ENCODE measurements at places on chromosomes 1 and 21. TPM values are rescaled to one million over a fixed set of nuclear protein-coding genes. Genes with fewer than 3 reads are reported as not detected.

- peak; percentile 39 for DNase-seq
Observed at GRCh38 chr1:85344256-85344694, 67.8 kb upstream of the BCL10 start.

- DNase-seq = peak; percentile 89
Observed at GRCh38 chr1:36397378-36398230, at the start of gene LSM10. LSM10 (minus strand) TSS chr1:36397908; CDS start chr1:36394129, 3,779 bp downstream.

DNA sequence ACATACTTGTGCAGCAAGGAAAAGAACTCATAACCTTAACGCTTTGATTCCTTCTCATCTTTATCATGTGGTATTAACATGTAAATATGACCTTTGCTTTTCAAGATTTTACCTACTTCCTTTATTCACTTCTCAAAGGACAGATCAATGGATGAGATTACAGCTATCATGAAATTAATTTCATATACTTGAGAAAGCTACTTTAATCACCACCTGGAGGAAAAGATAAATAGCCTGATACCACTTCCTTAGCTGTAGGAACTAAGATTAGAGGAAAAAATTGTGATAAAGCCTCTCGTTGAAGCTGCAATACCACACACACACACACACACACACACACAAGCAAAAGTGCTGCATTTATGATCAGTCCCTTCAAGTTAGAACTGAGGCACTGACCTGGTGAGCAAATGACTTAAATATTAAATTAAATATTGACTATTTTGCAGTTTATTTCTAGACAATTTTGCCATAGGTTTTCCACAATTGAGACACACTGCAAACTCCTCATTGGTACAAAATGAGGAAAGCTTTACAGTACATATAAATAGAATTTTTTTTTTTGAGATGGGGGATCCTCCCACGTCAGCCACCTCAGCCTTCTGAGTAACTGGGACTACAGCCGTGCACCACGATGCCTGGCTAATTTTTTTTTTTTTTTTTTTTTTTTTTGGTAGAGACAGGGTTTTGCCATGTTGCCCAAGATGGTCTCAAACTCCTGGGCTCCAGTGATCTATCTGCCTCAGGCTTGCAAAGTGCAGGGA is 27.2 kb upstream of the DMRTB1 start:
- DNase-seq = no peak

DNA sequence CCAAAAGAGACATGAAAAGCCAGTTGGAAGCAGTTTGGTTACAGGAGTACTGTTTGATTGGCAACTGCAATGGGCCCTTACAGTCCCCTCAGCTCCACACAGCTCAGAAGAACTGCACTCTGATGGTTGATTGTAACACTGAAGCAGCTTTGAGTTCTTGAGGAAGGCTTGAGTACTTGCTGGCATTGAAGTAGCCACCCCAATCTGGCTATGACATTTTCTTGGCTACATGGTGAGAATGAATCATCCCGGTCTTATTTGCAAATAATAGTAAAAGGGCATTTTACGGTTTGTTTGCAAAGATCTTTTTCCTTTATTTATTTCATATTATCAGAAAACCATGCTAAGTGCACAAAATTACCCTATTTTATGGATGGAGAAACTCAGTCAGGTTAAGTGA is 159.7 kb upstream of the BEND5 start:
- no peak for DNase-seq

The RGSL1 gene
- total RNA-seq = not detected

DNA sequence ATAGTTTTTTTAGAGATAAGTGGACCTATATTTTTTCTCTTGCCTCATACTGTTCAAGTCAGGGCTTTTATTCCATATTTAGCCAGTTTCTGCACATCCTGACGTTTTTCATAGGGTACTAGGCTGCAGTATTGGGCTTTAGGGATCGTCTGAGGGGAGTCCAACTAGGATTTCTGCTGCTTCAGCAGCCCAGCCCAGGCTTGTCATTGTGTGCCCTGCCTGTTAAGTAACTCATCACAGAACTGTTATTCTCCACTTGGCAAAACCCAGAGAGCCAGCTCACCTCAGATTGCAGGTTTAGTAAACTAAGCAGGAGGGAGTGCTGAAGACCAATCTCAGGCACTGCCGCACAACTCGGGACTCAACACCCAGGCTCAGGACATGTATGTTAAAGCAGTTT is 2.8 kb downstream of the GALNT2 start:
- DNase-seq = no peak

The KCNA3 gene
- total RNA-seq = 0.26 TPM

The FAM177B gene
- not detected for total RNA-seq

- DNase-seq = no peak
Observed at GRCh38 chr1:230938924-230939368, 39.7 kb downstream of the TTC13 start.

GRCh38 chr1:218536296-218536986 is 191.3 kb downstream of the TGFB2 start:
- DNase-seq = no peak

The C1orf115 gene
- total RNA-seq = 34.7 TPM

DNA sequence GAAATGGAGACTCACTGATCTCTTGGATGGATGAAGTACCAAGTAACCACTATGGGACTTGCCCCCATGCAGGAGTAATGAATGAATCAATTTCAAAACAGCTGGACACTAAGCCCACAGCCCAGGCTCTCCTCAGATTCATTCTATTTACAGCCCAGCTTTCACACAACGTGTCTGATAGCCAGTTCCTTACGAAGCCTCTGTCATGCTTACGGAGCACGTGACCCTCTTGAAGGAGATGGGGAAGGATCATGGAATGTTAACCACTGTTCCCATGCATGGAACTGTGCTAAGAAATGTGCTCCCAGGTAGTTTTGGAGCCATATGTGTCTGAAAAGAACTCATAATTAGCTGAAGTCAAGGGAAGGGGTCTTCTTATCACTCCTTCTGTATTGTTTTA is 124.1 kb downstream of the KIF26B start:
- no peak for DNase-seq

- no peak for DNase-seq
Observed at GRCh38 chr1:96834986-96835385, 113.4 kb downstream of the PTBP2 start.

GRCh38 chr1:204027446-204027845 is 45.5 kb upstream of the SOX13 start:
- DNase-seq = no peak

- DNase-seq = no peak
Observed at GRCh38 chr1:19814681-19815503, at the start of gene RNF186. RNF186 (minus strand) TSS chr1:19815283; CDS start chr1:19815101, 182 bp downstream.

- no peak for DNase-seq
Observed at GRCh38 chr1:85289207-85289847, 12.9 kb upstream of the BCL10 start.

The GPR3 gene
- total RNA-seq = 2.4 TPM

The AMIGO1 gene
- 1.2 TPM for total RNA-seq

The EFNA1 gene
- total RNA-seq = 413 TPM

- no peak for DNase-seq
Observed at GRCh38 chr1:148161053-148161901, 9.2 kb upstream of the NBPF11 start.

- DNase-seq = no peak
Observed at GRCh38 chr1:23989263-23989662, 9.1 kb upstream of the SRSF10 start.

DNA sequence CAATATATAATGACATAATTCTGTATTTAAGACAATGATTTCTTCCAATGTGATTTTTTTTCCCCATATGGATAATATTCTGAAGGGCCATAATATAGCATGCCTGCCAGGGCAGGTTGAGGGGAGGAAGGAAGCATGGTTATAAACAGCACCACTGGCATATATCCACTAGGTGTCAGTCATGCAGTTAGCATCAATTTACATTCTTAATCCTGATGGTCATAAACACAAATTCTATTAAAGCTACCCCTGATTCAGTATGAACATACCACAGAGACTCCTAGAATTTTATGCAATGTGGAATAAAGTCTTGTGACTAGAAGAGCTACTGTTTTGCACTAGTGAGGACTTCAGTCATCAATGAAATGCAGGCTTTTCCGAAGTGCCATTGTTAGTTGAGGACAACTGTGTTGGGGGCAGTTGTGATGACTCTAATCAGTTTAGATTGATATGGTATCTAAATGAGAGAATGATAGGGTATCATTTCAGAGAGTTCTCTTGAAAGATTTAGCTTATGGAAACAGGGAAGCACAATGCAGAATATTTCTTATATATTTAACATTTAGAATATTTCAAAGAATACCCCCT is 342.7 kb upstream of the NR5A2 start:
- DNase-seq = peak; percentile 36

DNA sequence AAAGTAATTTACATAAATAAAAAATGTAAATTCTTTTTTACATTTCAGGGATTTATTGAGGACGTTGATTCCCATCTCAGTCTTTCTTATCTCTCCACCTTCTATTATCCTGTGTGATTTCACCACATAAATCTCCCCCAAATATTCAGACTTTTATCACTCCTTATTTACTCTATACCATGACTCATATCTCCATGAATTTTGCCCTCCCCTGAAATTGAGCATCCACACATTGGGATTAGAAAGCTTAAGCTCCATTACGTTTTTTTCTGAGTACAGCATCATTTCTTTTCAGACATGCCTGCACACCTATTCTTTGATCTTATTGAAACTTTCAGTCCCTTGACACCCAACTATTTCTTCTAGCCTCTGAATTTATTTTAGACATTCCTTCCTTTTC is 111.2 kb downstream of the IFI44 start:
- DNase-seq = no peak

DNA sequence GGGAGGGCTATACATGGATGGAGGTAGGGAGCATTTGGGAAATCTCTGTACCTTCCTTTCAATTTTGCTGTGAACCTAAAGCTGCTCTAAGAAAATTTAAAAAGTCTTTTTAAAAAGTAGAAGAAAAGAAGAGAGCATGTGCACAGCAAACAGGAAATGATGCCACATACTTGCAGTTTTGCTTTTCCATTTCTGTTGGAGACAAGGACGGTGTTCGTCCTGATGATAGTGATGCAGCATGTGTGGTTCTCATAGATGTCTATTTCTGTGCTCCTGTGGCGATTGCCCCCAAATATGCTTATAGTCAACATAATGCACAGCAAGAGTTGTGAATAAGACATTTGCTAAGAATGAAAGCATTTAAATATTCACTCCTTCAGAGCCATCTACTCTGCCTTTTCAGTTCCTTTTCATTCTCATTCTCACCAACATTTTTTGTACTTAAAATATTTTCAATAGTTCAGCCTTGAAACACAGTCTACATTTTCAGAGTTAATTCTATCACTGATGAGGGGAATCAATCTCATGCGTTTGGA is 66.6 kb downstream of the LRRC8C start:
- no peak for DNase-seq

DNA sequence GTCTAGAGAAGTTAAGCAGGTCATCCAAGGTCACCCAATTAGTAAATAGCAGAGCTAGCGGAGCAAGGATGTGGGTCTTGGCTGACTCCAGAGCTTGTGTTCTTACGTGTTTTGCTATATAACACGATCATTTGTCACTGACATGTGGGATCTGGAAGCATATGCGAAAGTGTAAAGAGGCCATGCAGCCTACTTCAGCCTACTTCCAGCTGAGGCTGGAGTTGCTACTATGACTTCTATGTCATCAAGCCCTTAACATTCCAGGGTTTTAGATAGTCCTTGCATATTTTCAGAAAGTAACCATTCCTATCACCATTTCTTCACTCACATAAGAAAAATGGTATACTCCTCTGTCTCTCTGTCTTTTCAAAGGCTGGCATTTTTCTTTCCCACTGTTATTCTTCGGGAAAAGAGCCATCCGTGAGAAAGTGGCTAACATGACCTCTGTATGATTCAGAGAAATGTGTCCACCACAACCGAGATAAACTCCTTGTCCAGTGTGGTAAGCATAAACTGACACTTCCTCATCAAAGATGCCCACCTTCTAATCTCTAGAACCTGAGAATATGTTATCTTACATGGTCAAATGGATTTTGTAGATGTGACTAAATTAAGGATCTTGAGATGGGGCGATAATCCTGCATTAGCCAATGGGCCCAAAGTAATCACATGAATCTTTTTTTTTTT is 24.0 kb upstream of the ABL2 start:
- no peak for DNase-seq

DNA sequence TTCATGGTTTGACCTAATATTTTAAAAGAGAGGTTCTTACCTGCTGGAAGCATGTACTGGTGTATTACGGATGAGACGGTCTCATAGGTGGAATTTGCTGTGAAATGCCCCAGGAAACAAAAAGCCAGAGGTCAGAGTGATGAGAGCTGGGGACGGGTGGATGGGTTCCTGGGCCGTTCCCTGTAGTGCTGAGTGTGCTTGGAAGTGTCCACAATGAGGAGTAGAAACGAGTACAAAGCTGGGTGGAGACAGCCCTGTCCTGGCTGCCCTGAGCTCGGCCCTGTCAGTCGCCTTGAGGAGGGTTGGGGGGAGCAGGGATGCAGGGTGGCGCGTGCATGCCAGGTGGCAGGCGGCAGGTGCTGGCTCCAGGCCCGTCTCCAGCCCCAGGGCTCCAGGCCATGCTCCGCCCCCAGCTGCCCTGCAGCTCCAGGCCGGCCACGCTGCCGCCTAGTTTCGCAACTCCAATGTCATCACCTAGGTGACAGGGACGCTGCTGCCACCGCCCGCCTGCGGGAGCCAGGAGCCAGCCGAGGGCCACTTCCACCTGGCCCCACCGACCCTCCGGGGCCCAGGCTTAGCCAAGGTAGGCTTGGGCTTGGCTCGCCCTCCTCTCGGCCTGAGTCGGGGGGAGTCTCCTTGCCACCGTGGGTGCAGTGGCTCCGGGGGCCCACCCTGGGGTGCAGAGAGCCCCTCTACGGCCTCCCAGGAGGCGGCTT is 16.4 kb downstream of the TP73 start:
- no peak for DNase-seq

The PLA2G2F gene
- not detected for total RNA-seq

The RSPH1 gene
- total RNA-seq = 0.82 TPM

DNA sequence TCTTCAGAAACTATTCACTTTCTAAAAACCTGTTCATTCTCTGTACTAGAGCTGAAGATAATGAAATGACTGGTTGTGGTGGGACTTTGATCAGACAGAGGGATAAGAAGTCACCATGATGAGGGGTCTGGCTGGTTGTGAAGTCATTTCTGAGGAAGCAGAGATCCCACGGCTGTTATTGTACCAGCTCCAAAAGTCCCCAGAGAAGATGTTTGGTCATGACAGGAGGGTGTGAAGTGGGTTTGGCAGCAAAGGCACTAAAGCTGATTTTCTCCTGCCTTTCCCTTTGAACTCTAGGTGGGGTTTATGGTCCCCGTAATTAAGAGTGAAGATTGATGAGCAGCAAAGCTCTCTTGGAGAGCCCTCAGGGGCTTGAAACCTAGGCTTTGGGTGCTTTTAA is 103.1 kb upstream of the CACHD1 start:
- DNase-seq = no peak

GRCh38 chr1:101993710-101994109 is 3.0 kb downstream of the OLFM3 start:
- DNase-seq = no peak

The VHLL gene
- total RNA-seq = not detected
